ENCODE measurements at places on chromosomes 6 and 20.

DNA sequence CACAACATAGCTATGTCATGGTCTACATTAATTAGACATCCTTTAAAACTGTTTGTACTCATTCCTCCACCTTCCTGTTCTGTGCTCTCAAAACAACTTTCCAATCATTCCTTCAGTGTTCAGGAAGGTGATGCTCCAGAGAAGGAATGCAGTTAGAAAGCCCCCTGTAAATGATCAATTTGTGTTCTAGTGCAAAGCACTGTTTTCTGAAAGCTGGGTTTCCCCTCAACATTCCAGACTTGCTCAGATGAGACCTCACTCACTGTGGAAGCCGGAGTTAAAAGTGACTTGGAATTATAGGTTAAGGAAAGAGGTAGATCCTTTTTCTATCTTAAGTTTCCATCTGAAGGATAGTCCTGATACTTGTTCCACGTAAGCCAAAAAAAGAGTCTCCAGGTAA is 95.9 kb downstream of the BMP2 start:
- no peak for DNase-seq

DNA sequence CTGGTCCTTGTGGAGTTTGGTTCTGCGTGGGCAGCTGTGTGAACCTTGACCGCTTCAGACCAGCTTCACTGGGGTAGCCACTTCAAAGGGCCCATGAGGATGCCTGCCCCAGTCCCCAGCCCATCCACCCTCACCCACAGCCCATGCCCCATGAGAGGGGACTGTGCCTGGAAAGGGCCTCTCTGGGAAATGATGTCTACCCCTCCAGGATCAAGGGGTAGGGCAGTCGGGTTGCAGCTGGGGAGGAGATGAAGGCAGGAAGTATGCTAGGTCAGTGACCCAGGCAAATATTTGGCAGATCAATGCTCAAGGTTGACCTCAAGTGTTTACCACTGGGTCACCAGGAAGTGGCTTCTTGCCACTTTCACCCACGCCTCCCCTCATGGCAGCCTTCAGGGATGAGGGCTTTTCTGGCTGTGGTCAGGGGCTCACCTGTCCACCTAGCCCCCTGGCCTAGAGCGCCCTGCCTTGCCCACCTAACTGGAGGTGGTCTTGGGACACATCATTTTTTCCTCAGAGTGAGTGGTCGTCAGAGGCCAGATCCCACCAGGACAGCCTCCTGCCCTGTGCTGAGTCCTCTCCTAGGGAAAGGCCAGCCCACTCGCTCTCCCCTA is 109.5 kb downstream of the SNX5 start:
- DNase-seq = no peak

DNA sequence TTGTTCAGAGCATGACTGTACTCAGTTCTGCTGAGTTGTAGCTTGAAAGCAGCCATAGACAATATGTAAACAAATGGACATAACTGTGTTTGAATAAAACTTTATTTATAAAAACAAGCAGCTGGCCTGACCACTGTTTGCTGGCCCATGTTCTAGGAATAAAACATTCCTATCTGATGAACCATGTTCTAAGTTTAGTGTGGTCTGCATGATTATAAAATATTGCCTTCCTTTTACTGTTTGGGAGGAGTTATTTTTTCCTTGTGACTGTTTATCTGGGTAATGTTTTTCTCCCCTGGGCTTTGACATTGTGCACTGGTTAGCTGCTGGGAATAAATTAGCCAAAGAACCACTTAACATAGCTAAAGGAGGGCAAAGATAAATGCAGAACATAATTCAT is 55.1 kb downstream of the CDS2 start:
- DNase-seq = no peak

GRCh38 chr20:56391037-56391436 is 978 bp downstream of the AURKA start:
- DNase-seq = peak; percentile 28

- no peak for DNase-seq
These were observed 323.0 kb downstream of the UTRN start for GRCh38 chr6:144607998-144608735.

DNA sequence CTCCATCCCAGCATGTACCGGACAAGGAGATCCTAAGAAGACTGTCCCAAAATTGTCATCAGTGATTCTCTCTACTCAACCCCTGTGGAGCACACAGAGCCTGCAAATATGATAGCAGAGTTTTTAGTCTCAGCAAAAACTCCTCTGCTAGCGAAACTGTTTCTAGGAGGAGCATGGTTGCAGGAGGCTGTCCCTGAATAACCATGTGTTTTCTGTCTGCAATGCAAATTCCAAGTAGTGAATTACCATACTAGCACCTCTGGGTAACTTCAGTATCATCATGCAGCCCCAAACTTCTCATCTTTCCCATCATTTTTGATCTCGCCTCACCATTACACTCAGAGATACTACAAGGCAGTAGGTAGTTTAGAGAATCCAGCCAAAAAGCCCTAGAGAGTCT is 24.8 kb upstream of the WFDC12 start:
- DNase-seq = no peak

GRCh38 chr6:134373993-134374392 is 56.1 kb upstream of the SGK1 start:
- DNase-seq = no peak

DNA sequence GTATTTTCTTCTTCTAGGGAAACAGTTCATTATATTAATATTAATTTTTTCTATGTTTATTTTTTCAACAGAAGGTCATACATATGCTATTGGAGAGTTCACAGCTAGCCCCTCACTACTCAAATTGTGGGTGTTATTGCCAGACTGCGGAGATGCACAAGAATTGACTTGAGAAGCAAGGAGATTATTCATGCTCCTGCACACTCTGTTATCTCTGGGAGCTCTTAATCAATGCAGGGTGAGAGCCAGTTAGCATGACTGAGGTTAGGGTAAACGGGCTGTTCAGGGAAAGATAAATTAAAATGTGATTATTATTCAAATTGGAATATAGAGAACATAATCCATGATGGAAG is 48.9 kb upstream of the DEFB112 start:
- DNase-seq = no peak

- no peak for DNase-seq
These were observed 58.8 kb downstream of the MKKS start for GRCh38 chr20:10375191-10375590.

GRCh38 chr20:34907616-34908469 is 31.4 kb downstream of the ACSS2 start:
- no peak for DNase-seq

GRCh38 chr6:144330017-144330987 is 45.2 kb downstream of the UTRN start:
- no peak for DNase-seq

DNA sequence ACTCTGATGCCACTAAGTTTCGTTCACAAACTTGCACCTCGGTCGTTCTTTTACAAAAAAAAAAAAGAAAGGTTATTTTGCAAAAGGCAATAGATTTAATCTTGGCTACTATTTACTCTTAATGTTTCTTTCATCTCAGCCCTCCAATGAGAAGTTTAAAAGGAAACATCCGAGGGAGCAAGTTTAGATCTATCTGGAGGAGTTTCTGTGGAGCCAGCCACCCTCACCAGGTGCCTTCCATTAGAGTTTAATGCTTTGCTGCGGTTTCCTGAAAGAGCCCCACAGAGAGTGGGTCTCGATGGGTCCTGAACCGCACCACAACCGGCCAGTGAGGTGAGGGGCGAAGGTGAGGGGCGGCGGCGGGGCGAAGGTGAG is 632 bp downstream of the PRKN start:
- no peak for DNase-seq

GRCh38 chr6:51218181-51218580 is 399.5 kb downstream of the TFAP2B start:
- DNase-seq = no peak

- DNase-seq = no peak
These were observed 11.0 kb downstream of the E2F3 start for GRCh38 chr6:20412682-20413073.

- DNase-seq = no peak
These were observed 347.0 kb downstream of the DOK5 start for GRCh38 chr20:54822386-54822785.

DNA sequence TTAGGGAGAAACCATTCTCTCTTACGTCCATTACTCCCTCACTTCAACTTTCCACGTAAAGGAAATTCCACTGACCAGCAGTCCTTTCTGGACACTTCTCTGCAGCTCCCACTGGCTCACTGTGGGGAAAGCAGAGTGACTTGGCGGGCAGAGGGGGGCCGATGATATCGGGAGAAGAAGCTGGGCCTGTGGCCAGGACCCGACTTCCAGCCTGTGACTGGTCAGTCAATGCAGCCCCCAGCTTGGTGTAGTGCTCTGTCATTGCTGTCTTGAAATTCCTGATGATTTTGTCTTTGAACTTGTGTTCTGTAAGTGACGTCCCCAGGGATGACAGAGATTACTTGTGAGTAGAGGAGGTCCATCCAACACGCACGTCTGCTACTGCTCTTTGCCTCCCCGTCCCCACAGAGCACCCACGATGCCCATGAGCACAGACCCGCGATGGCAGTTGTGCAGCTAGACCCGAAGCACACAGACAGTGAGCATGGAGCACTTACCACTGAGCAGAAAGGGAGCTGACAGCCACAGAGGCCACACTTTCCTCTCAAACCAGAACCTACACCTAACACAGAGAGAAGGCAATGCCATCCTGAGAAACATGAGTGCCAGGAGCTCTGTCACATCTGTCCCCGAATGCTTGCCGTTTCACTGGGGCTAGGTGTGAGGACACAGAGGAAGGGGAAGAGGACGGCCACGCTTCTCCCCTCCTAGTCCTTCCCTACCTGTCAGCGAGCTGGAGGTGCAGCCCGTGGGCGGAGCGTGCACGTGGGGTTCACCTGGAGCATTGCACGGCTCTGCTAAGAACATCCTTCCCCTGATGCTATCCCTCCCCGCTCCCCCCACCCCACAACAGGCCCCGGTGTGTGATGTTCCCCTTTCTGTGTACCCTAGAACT is 25.7 kb downstream of the DACT2 start:
- DNase-seq = no peak

GRCh38 chr6:93417421-93418013 is 1.8 kb downstream of the EPHA7 start:
- no peak for DNase-seq

DNA sequence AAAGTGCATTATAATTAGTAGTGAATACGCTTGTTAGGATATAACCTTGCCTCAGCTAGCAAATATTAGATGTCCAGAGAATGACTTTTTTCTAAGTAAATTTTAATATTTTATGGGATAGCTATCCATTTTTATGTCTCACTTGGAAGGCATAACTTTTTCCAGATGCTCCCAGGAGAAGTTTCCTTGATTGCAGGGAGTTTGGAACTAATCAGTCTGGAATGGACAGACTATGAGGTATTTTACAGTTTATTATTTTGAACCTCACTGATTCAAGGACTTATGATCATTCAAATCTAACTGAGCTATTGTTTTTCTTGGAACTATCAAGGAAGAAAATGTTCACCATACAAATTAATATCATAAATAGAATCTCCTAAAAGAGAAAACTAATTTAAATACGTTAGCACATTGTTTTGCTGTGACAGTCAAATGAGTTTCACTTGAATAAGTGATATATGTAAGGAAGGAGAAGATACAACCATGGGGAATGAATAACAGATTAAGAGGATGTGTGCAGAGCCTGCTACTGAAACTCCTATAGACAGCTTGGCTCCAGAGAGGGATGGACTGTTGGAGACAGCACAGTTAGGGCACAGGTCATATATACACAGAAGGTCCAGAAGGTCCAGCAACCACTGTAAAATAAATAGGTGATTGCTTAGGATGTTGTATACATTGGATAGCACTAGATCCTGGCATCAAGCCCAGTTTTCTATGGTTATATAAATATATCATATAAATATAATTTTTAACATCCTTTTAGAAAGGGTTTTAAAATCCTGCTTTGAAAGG is 20.6 kb upstream of the LCA5 start:
- no peak for DNase-seq

- peak; percentile 25 for DNase-seq
These were observed 43.5 kb downstream of the TTI1 start for GRCh38 chr20:37989601-37990295.

DNA sequence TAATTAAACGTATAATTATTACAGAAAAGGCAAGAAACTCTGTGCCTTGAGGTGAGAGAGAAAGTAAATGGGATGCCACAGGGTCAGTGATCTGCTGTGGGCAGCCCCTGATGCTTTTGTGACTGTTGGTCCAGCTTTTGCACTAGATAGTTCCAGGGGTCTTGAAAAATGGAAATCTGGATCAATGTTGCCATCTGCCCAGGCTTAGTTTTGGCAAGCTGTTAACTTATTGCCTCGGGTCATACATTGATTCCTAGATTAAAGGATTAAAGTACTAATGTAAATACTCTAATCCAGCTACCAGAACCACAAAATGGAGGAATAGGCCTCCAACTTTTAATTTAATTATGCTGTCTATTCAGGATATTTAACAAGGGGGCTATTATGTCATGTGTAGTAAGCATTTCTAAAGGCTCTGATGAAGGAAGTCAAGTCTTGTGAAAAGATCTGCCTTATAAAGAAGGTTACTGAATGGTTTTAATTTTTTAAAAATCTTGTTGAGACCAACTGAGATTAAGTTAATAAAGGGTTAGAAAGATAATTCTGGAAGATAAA is 376.0 kb upstream of the HS3ST5 start:
- no peak for DNase-seq

DNA sequence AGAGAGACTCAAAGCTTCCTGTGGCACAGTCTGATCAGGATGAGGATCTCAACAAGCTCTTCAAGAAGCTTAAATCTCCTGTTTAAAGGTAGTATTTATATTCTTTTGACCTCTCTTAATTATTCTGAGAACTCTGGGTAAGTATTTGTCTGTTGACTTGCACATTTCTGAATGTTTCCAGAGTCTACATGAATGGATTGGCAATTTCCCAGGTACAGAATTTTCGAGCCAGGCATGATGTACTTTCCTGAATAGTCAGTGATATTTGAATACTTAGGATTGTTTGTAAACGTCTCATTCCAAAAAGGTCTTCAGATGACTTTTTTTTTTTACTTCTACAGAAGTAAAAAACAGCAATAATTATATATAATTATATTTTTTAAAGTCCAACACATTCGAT is 293.4 kb downstream of the TBC1D32 start:
- DNase-seq = no peak

GRCh38 chr6:54681267-54681666 is 165.3 kb upstream of the FAM83B start:
- no peak for DNase-seq

GRCh38 chr6:34829137-34829536 is 37.3 kb downstream of the BLTP3A start:
- no peak for DNase-seq
